Fibroblast of skin of left quadriceps (primary cell): ENCODE measurements at places on chromosomes 3 and 15.
A peak's percentile ranks its signal among the peaks of the same experiment; 100 is the strongest.

GRCh38 chr15:83431521-83431920 lies 15.6 kb upstream of the SH3GL3 start:
- DNase-seq = no peak

DNA sequence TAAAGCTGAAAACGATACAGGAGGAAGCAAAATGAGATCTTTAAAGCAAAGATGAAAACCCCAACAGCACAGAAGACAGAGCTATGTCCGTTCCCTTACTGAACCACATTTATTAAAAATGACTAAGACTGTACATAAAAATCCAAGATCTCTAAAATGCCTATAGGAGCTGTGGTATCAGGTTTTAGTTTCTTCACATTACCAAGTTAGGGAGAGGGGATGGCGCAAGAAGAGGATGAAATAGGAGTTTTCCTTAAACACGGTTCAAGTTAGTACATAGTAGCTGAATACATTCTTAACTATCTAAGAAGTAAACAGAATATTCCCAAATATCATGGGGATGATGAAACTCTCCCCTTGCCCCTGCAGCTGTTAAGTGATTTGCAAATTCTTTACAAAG lies 6.3 kb downstream of the EOMES start:
- DNase-seq = no peak

DNA sequence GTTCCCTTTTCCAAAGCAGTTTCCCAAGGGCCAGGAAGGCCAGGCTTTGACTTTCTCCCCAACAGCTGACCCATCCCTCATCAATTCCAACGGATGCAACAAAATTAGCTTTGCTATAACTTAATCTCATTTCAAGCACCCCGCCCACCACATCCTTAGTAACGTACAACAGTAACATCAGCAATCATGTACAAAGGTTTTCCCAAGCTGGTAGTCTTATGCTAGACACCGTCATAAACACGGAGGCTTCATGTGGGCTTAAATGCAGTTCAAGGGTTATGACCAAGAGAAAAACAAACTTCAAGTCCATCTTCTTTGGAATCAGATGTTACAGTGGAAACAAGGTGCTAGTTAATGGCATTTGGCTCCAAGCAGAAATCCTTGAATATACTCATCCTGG lies 66.6 kb downstream of the EOMES start:
- no peak for DNase-seq

DNA sequence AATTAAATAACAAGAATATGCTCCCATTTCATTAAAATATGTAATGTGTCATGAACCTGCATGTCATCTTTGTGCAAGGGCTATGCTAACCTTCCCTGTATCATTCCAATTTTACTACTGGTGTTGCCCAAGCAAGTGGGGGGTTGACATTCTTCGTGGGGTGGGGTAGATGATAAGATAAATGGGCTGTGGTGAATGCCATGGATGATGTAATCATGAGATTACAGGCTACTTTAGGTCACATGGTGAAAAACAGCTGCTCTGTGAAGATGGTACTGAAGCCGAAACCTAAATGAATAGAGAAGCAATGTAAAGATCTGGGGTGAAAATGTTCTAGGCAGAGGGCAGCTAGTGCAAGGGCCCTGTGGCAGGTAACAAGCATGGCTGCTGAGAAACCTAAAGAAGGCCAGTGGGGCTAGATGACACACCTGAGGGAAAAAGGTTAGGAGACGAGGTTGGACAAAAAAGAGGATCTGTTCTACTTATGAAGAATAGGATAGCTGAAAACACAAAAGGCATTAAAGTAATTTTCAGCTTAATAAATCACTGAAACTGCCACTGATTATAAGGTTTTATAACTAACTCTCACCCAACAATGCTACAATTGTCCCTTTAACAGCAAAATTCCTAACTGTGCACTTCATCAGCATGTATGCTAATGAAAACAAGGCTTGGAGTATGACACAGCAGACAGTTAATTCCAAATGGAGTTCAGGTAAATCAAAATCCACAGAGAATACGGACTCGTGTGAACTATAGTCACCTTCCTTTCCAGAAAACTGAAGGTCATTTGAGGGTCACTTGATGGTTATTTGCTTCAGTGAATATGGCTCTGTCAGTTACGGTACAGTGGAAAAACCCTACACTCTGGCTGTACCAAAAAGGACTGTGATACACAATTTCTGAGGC lies 35.0 kb downstream of the MTMR10 start:
- DNase-seq = no peak

- no peak for DNase-seq
Observed at GRCh38 chr15:62050115-62050514, 10.1 kb downstream of the VPS13C start.

DNA sequence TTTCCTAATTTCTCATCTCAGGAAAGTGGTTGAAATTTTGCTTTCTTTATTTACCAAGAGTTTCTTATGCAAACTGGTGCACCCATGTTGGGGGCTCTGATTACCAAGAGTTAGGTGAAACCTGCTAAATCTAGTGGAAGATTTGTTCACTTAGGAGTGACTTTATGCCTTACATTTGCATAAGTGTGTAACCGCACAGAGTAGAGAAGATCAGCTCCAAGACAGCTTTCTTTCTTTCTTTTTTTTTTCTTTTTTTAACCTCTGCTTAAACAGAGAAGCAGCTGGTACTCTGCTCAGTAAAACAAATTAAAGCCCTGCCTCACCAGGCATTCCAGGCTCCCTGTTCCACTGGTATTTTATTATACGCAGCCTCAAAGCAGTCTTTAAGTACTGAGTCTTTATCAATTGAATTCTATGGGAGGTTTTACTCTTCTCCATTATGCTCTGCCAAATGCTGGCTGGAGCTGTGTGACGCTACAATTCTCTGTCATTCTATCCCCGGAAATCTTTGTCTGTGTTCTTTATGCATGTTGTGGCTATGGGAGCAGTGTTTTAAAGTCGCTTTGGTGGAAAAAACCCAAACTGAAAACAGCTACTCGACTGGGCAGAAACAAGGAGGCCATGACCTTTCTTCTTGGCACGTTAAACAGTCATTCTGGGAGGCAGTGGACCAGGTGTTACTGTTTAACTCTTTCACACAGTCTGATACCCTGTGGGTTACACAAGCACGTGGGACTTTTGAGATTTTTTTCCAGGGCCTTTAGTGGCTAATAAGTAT lies 55.2 kb upstream of the GBE1 start:
- DNase-seq = peak; percentile 32

GRCh38 chr3:193812078-193812725 lies 219.2 kb downstream of the OPA1 start:
- DNase-seq = no peak

DNA sequence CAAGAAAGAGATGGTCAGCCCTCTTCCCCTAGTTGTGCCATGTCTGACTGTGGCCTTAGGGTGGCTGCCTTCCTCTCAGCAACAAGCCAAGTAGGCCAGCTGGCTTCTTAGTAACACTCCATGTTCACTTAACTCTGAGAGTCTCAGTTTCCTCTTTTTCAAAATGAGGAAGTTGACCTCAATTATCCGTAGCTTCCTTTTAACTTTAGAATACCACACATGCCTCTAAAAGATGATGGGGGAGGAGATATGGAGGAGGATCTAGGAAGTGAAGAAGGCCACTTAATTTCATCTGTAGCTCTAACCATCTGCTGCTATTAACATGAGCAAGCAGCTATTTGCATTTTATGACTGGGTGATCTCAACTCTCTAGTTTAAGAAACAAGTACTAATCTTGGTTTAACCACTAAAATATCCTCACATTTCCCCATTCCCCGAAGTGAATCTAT lies 32.9 kb downstream of the CD200R1L start:
- peak; percentile 57 for DNase-seq

DNA sequence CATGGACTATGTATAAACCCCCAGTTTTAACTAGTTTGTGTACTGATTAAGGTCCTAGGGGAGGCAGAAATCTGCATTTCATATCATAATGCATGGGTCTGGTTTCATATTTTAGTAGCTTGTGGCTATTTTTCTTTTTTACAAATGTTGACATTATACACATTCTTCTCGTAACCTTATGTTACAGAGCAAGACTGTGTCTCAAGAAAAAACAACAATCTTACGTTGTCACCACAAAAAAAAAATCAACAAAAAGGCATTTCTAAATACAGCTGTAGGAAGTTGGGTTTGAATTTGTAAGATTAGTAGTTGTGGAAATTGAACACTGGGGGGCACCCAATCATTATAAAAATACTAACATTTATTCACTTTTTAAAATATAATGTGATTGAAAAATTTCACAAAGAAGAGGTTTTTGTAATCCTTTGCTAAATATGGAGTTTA lies 17.9 kb downstream of the SERP1 start:
- DNase-seq = no peak

DNA sequence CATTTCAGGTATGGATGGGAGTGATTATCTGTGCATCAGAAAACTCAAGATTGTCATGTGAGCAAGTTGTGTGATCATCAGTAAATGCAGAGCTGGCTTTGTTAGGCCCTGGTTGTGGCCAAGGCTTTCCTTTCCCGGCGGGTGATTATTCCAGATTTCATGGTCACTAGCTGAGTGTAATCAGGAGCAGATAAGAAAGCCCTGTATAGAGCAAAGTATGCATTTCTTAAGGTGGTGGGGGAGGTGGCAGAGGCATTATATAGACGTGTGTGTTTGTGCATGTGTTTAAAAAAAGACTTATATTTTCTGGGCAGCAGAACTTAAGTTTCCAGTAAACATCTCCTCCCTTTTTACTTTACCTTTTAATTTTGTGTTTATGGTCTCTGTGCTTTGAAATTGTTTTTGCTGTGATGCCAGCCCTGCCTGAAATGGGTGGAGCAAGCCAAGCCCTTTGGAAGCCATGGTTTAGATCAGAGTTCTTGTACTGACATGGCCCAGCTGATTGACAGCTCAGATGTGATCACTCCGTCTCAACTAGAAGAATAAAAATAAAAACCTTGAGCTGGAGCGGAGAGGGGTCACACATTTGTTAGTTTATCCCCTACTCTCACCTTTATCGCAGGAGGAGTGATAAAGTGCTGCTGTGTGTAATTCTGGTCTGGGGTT lies 22.2 kb downstream of the SMAD3 start:
- no peak for DNase-seq

- DNase-seq = no peak
Observed at GRCh38 chr3:71240034-71240433, 343.5 kb downstream of the FOXP1 start.

DNA sequence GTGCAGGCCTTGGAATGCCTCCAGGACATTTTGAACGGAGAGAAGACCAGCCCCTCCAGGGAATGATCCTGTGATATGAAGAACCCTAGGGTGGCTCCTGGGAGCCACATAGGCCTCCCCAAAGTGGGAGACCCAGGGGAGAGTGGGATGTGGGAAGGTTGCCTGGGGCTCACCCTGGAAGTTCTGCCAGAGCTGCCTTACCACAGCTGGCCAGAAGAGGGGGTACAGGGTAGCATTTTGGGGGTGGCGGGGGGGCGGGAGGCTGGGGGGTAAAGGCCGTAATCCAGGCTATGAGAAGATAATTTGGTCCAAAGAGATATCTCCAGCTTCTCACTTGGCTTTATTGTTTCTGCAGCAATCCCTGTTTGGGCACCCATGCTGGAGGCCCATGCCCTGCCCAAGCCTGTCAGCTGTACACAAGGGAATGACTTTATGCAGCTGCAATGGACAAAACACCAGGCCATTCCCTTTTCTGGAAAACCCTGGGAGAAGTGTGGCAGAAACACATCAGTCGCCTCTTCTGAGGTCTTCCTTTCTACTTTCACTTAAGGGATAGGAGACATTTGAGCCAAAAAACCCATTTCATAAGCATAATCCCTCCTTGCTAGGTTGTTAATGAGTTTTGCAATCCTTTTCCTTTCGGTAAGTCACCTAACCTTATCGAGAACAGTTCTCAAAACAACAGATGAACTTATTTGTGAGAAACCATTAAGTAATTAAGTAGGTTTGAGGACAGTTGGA lies 11.0 kb upstream of the MUSTN1 start:
- DNase-seq = no peak

DNA sequence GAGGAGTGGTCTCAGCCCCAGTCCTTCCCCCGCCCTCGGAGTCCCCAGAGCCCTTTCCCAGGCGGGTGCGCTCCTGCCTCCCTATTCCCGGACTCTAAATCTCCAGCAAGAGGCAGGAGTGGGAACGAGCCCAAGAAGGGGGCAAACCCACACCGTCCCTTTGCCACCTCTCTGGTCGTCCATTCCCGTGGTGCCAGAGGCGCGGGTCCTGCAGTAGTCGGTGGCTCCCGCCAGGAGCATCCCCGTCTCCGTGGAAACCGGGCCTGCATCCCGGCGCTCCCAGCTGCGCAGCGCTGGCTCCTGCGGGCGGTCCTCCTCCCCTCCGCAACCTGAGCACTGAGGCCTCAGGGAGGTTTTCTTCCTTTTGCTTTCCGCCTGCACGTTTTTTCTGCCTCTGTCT lies 44.8 kb downstream of the LHFPL4 start:
- no peak for DNase-seq

GRCh38 chr15:48695088-48695826 lies 49.7 kb upstream of the FBN1 start:
- DNase-seq = peak; percentile 95

- no peak for DNase-seq
Observed at GRCh38 chr3:170485696-170486095, 67.0 kb downstream of the CLDN11 start.

- no peak for DNase-seq
Observed at GRCh38 chr3:8658306-8659212, 14.0 kb upstream of the SSUH2 start.

DNA sequence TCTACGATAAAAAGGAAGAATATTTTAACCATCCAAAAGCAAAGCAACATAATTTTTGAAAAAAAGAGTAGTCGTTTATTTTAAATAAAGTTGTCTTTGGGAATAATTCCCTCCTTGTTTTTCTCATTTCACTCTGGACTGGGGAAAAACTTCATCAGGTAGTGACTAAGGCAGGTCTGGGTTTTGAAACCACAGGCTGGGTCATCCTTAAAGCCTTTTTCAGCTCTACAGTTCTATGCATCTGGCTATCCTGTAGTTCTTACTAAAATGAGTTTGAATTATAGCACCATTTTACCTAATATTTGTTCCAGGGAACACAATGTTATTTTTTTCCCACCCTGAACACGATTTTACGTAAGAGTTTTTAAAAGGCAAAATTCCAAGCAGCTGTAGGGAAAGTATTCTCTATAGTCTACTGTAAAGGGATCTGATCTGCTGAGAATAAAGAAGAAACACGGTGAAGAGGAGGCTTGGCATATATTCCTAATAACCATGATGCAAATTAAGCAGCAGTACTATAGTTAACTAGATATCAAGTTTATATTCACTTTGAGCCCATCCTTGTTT lies 107.7 kb downstream of the OSBPL10 start:
- no peak for DNase-seq

GRCh38 chr3:14744556-14744955 lies 69.6 kb downstream of the C3orf20 start:
- no peak for DNase-seq

GRCh38 chr3:109050591-109051167 lies 67.3 kb downstream of the MORC1 start:
- DNase-seq = no peak

DNA sequence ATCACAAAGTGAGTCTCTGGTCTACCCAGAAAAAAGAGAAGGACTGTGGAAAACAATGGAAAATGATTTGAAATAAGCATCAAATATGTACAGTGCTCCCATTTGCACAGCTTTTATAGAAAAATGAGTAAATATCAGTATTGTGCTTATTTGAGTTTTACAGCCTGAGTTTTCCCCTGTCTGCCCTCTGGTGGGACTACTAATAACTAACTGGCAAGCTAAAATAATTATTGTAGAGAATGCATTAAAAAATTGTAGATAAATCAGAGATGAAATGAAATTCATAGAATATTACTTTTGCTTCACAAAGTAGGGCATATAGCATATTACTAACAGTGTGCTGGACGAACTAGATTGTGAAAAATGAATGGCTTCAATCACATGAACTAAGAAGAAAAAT lies 287.1 kb downstream of the NAALADL2 start:
- no peak for DNase-seq

- DNase-seq = no peak
Observed at GRCh38 chr3:59046839-59047238, 3.0 kb downstream of the CFAP20DC start.

- DNase-seq = no peak
Observed at GRCh38 chr15:69031013-69032001, 16.8 kb downstream of the NOX5 start.
